Prostate gland (tissue), 2 donors: ENCODE measurements at places on chromosomes 12 and 14. TPM values are rescaled to one million over a fixed set of nuclear protein-coding genes. Genes with fewer than 3 reads are reported as not detected.
A peak's percentile ranks its signal among the peaks of the same experiment; 100 is the strongest.

Gene HELB
- total RNA-seq: 2.7 TPM

Gene TAS2R50
- total RNA-seq: 2.7 TPM

- DNase-seq: no peak
Measured at GRCh38 chr14:93007225-93007997, 84.5 kb downstream of the CHGA start.

GRCh38 chr12:48183091-48183875 is at the start of gene CCDC184:
CCDC184 (plus strand) TSS chr12:48183644; CDS start chr12:48184123, 479 bp downstream.
- DNase-seq: no peak

DNA sequence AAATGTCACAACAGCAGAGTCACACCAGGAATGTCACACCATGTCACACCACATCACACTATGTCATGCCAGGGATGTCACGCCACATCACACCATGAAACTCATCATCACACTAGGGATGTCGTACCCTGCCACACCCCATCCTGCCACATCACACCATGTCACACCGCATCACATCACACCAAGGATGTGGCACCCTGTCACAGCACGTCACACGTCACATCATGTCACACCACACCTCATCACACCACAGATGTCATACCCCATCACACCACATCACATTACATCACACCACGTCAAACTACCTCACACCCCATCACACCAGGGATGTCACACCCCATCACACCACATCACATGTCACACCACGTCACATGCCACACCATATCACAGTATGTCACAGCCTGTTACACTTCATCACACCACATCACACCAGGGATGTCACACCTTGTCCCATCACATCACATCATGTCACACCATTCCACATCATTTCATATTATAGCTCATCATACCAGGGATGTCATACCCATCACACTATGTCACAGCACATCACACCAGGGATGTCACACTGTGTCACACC is 90.9 kb downstream of the TMEM121 start:
- DNase-seq: no peak

DNA sequence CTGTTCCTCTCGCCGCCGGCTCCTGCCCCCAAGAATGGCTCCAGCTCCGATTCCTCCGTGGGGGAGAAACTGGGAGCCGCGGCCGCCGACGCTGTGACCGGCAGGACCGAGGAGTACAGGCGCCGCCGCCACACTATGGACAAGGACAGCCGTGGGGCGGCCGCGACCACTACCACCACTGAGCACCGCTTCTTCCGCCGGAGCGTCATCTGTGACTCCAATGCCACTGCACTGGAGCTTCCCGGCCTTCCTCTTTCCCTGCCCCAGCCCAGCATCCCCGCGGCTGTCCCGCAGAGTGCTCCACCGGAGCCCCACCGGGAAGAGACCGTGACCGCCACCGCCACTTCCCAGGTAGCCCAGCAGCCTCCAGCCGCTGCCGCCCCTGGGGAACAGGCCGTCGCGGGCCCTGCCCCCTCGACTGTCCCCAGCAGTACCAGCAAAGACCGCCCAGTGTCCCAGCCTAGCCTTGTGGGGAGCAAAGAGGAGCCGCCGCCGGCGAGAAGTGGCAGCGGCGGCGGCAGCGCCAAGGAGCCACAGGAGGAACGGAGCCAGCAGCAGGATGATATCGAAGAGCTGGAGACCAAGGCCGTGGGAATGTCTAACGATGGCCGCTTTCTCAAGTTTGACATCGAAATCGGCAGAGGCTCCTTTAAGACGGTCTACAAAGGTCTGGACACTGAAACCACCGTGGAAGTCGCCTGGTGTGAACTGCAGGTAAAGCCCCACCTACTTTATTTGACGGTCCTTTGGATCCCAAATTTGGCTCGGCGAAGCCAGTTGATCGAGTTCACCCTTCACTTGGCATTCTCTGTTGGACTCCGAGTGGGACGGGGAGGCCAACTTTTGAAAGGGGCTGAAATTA is 1.5 kb downstream of the WNK1 start:
- DNase-seq: peak; percentile 47

DNA sequence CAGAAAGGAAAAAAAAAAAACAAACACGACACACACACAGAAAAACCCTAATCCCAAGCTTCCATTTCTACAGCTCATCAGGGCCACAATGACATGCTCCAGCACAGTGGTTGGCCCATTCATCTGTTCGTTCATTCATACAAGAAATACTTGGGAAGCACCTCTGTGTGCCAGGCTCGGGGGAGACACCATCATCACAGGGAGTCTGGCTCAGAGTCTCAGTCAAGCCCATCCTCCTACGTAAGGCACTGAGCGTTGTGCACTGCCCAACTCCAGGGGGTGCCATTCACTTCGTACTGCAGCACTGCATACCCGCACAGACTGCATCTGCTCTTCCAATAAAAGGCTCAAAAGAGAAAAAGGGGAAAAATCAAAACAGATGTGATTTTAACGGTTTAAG is 15.3 kb downstream of the VPS37B start:
- no peak for DNase-seq

DNA sequence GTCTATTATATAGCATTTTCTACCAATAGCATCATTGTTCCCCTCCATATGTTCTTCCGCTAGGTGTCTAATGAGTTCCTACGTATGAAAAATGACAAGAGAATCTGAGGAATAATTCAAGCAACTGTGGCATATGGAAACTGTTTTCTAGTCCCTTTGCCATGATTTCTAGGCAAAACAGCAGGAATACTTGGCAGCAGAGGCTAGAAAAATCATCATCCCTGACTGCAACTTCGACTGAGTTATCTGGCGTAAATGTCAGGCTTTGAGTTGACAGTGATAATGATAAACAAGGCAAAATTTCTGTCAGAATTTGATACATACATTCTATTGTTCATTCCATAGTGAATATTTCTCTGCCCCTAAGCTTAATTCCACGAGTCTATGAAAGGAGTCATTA is 572.8 kb upstream of the USP15 start:
- no peak for DNase-seq

- no peak for DNase-seq
Measured at GRCh38 chr14:68181519-68182326, 362.1 kb downstream of the RAD51B start.
